ENCODE measurements at places on chromosomes 11 and 22. TPM values are rescaled to one million over a fixed set of nuclear protein-coding genes. Genes with fewer than 3 reads are reported as not detected.
A peak's percentile ranks its signal among the peaks of the same experiment; 100 is the strongest.

- no peak for DNase-seq
Measured at GRCh38 chr11:25456211-25456610, 875.7 kb upstream of the ANO3 start.

- DNase-seq = no peak
Measured at GRCh38 chr22:22520020-22520656, at the start of gene ZNF280A. Gene ZNF280A, minus strand, starts transcription at chr22:22520270. Its CDS starts 4,640 bp downstream, at chr22:22515630.

The PTPN5 gene
- total RNA-seq = not detected

The VEGFB gene
- 35.0 TPM for total RNA-seq

DNA sequence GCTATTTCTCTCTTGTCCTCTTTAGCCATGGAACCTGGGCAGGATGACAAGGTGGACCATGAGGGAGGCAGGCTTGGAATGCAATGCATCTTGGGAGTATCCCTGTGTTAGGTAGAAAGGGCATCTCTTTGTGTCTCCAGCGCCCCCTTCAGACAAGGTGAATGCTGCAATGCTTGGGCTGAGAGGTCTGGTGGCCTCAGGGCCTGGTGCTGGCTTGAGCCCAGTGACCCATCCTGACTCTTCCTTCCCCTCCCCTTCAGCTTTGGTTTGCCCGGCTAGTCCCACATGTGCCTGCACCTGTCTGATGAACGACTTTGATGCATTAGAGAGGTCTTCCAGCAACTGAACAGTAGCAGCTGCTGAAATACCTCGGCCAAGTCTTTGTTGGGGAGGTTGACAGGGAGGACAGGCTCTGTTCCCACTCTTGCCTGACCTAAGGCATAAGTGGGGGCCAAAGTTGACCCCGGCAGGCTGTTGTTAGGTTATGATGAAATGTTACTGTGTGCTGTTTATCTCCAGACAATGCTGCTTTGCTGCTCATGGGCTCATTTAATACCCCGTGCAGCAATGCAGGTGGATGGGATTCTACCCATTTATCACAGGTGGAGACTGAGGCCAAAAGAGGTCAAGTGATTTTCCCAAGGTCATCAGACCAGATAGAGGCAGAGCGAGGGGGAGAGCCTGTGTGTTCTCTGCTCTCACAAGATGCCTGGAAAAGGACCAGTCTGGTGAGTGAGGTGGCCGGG lies 22.5 kb downstream of the MYO18B start:
- no peak for DNase-seq

The UBQLNL gene
- total RNA-seq = 1.8 TPM

- no peak for DNase-seq
Measured at GRCh38 chr22:26321469-26321913, 107.6 kb upstream of the ASPHD2 start.

DNA sequence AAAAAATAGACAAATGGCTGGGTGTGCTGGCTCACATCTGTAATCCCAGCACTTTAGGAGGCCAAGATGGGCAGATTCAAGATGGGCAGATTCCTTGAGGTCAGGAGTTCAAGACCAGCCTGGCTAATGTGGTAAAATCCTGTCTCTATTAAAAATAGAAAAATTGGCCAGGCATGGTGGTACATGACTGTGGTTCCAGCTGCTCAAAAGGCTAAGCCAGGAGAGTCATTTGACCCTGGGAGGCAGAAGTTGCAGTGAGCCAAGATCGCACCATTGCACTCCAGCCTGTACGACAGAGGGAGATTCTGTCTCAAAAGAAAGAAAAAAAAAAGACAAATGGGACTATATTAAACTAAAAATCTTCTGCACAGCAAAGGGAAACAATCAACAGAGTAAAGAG lies 55.4 kb downstream of the USP35 start:
- no peak for DNase-seq

The RFPL2 gene
- not detected for total RNA-seq

DNA sequence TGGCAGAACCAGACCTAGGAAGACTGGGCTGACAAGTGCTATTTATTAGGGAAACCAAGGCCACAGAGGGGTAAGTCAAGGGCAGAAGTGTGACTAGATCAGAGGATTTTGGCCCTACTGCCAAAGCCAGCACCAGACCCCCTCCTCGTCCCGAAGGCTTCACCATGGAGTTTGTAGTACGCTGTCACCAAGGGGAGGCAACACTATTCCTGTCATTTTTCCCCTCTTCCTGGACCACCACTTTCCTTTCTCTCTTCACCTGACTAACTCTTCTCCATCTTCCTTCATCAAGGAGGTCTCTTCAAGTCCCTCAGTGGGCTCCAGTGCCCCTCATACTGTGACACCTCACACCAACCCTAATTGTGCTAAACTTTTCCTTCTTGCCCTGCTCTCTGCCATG lies 34.9 kb downstream of the MN1 start:
- no peak for DNase-seq

GRCh38 chr11:2576111-2576510 lies 123.7 kb downstream of the KCNQ1OT1 start:
- DNase-seq = peak; percentile 7

DNA sequence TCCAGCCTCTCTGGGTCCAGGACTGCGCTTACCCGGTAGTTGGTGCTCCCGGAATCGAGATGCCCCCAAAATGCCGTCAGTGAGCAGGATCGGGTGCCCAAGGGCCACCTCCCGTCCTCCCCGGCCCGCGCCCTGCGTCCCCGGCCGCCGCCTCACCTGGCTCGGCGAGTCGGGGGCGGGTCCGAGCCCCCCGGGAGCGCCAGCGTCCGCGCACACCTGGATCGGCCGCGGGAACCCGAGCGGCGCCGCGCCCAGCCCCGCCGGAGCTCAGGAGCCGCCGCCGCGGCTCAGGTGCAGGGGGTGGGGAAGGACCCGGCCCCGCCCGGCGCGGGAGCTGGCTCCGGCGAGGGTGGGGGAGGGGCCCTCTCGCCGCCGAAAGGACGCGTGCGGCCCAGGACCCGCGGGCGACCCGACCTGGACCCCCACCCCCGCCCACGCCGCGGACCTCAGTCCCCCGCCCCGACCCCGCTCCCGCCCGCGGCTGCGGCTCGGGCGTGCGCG lies at the start of gene SHANK2:
TSS of gene SHANK2 (minus strand) at position 309 of the 501 bp plus-strand sequence. CDS start 105,251 bp downstream, outside the sequence.
- peak; percentile 61 for DNase-seq

DNA sequence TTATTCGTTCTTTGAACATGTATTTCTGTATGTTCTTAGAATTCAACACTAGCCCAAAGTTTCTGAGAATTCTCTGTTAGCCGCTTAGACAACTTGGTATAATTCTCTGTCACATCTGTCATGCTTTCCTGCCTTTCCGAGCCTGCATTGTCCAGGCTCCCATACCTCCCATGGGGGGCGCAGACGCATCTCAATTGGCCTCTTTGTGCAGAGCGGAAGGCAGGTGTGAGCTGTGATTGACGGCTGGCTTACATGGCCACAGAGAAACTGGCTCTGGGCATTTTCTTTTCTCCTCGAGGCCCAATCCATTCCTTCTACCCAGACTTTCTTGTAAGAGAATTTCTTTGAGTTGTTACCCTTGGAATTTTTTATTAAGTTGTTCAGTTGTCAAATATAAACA lies 132.7 kb upstream of the SESN3 start:
- DNase-seq = no peak

GRCh38 chr22:30277547-30278344 lies 11.1 kb upstream of the OSM start:
- DNase-seq = no peak

DNA sequence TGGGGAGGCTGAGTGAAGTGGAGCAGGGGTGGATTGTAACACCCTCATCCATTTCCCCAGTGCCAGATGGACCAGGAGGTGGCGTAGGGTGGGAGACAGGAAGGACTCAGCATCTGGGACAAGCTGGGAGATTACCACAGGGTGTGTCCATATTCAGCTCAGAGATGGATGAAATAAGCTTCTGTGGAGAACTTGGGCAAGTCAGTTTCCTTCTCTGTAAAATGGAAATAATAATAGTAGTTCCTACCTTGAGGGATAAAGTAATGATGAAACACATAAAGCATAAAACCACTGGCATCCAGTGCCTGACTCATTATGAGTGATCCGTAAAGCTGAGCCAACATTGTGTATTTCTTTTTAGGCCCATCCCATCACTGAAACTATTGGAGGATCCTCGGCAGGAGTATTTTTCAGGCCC lies 607 bp upstream of the ROBO4 start:
- DNase-seq = no peak

- peak; percentile 77 for DNase-seq
Measured at GRCh38 chr11:445765-446588, 4.1 kb upstream of the PTDSS2 start.

The OR51I1 gene
- total RNA-seq = not detected

The SRSF8 gene
- 37.4 TPM for total RNA-seq
